ENCODE measurements at places on chromosomes 3 and 15.

DNA sequence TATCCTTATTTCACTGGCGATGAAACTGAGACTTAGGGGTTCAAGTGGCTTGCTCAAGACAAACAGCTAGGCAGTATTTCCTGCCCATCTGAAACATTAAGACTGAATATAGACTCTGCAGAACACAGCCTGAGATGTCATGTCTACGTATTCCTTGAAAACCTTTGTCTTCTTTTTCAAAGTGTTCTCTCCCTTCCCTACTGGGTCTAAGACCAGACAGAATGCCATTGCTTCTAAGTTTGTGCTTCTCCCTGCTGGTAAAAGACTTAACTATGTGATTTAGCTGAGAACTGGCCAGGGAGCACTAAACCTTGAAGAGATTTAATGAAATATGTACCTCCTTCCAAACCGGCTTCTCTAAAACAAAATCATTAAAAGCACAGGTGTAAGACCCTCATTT lies 9.9 kb downstream of the BCL6 start:
- no peak for DNase-seq

- no peak for DNase-seq
Measured at GRCh38 chr15:100090411-100090810, 251.4 kb downstream of the ADAMTS17 start.

DNA sequence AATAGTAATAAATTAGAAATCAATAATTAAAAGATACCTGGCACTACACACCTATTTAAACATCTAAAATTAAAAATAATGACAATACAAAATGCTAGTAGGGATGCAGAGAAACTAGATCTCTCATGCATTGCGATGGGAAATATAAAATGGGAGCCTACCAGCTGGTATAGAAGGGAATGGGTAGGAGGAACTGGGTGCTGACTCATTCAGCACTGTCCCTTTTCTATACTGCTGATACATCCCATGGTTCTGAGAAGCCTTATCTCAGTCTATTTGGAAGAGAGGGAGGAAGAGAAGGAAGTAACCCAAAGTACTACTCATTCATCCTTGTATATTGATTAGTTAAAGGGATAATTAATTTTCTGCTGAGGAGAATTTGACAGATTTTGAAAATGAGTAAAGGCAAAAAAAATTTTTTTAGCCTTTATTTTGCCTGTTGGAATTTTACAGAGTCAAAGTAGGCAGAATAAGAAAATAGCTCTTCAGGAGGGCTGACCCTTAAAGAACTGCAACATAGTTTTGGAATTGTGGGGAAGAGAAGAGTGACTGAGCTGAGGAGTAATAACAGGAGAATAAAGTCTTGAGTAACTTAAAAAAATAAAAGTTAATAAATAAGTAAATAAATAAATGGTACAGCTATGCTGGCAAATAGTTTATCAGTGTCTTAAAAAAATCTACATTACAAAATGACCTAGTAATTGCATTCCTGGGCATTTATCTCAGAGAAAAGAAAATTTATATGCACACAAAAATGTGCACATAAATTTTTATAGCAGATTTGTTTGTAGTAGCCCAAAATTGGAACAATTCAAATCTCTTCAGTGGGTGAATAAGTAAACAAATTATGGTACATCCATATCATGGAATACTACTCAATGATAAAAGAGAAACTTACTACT lies 15.3 kb upstream of the BHLHE40 start:
- no peak for DNase-seq

- no peak for DNase-seq
Measured at GRCh38 chr3:49653621-49654020, 20.5 kb upstream of the APEH start.

DNA sequence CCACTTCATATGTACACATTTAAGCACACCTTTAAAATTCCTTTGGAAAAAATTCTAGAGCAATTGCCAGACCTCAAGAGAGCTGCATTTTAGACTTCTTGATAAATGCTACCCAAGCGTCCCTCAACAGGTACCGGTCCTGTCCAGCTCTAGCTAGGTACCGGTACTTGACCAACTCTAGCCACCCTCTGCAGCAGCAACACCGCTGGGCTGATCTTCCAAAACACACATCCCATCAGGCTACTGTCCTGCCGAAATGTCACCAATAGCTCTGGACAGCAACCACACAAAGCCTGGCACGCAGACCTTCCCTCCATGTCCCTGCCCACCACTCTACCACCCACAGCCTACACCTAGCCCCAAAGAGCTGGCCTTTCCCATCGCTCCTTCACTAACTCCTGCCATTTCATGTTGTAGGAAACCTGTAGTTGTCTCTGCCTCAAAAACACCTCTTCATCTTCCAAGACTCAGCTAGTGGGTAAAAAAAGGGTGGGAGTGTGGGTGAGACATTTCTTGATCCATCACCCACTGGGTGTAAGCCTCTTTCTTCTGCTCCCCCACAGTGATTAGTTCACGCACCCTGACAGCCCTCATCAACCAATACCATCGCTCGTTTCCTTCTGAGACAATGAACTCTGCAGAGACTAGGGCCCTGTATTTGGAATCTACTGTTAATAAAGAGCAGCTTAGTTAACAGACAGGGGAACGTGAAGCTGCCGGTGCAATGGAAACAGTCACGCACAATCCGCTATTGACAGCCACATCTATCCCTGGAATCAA lies 6.8 kb downstream of the CHSY1 start:
- no peak for DNase-seq

GRCh38 chr3:79368403-79368802 lies 399.4 kb downstream of the ROBO1 start:
- no peak for DNase-seq

DNA sequence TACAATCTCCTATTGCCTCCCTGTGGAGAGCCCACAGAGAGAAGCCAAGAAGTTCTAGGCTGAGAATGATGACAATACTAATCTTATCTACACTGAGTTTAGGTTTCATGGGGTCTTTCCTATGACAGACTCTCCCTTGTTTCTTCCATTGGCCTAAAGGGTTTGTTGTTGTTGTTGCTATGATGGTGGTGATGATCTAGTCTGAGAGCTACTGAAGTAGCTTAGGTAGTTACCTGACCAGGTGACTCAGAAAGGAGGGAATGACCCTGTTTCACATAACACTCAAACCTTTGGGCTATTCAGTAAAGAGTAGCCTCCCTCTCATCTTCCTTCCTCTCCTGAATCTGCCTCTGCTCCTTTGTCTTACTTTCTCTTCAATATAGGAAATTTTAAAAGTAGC lies 170.2 kb downstream of the GMNC start:
- no peak for DNase-seq

DNA sequence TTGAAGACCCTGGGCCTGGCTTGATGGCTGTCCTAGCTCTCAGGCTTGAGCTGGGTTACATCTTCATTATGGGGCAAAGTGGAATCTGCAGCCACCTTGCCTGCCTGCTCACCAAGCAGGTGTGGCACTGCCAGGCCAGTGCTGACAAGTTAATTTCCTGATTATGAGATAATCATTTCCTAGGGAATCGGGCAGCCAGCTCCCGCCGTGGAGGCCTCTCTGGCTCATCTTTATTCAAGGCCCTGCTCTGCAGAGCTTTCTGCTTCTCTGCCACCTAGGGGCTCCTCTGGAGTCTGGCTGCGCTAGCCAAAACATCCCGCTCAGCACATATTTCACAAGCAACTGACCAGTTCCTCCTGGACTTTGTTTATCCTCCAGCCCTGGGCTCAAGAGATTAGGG lies 9.9 kb downstream of the LOXL1 start:
- no peak for DNase-seq

GRCh38 chr15:77731945-77732344 lies 99.2 kb upstream of the LINGO1 start:
- DNase-seq: no peak

- no peak for DNase-seq
Measured at GRCh38 chr15:44763187-44763586, 26.9 kb downstream of the TRIM69 start.

GRCh38 chr3:52518723-52519444 lies 14.8 kb downstream of the NT5DC2 start:
- DNase-seq: no peak

- peak; percentile 62 for DNase-seq
Measured at GRCh38 chr3:153892126-153892525, 229.1 kb upstream of the ARHGEF26 start.

GRCh38 chr3:104673981-104674380 lies 692.7 kb upstream of the ALCAM start:
- peak; percentile 44 for DNase-seq

GRCh38 chr3:193991666-193992424 lies 144.1 kb upstream of the HES1 start:
- DNase-seq: no peak

GRCh38 chr3:59392116-59392515 lies 342.3 kb upstream of the CFAP20DC start:
- no peak for DNase-seq

GRCh38 chr3:179236669-179237301 lies 14.1 kb downstream of the KCNMB3 start:
- no peak for DNase-seq

DNA sequence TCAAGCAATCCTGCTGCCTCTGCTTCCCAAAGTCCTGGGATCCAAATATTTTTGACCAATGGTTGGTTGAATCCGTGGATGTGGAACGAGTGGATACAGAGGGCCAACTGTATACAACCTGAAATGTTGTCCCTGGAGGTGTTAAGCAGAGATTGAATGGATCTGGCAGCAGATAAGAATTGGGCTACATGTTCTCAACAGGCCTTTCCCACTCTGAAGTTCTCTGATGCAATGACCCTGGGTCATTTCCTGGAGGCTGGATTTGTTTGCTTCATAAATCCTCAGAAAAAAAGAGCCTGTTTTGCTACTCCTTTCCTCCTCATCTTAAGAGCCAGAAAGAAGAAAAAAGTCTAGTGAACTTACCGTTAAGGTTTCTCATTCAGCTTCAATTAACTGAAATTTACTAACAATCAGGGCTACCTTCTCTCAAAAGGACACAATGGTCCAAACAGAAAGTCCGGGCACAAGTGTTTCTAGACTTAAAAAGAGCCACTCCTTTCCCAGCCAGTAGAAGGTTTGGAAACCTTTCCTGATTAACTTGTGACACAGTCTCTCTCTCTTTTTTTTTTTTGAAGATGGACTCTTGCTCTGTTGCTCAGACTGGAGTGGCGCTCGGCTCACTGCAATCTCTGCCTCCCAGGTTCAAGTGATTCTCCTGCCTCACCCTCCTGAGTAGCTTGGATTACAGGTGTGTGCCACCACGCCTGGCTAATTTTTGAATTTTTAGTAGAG lies 6.5 kb downstream of the ARHGEF3 start:
- DNase-seq: peak; percentile 27

DNA sequence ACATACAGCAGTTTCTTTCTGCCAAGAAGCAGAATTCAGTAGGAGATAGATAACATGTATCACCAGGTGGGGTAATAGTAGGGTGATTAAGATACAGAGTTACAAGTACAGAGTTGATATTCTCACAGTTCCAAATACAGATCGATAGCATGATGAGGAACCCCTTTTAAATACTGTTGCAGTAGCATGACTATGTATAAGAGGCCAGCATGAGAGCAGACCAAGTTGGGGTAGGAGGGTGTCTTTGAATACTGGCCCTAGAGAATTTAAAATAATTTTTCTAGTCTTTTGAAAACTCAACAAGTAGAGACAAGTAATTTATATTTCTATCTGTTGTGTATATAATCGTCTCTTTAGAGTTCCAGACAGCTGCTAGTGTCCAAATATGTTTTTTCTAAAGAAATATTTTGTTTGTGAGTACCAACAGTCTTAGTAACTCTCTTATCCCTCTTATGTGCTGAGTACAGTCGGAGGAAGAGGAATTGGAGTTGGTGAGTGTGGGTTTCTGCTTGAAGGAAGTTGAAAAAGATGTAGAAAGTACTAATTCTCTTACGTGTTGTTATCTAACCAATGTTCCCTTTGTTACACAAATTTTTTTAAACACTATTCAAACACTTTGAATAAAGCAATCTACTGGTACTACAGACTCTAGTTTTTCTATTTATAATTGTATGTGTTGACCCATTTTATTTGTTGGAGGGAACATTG lies 30.2 kb downstream of the LYSMD4 start:
- DNase-seq: peak; percentile 8

DNA sequence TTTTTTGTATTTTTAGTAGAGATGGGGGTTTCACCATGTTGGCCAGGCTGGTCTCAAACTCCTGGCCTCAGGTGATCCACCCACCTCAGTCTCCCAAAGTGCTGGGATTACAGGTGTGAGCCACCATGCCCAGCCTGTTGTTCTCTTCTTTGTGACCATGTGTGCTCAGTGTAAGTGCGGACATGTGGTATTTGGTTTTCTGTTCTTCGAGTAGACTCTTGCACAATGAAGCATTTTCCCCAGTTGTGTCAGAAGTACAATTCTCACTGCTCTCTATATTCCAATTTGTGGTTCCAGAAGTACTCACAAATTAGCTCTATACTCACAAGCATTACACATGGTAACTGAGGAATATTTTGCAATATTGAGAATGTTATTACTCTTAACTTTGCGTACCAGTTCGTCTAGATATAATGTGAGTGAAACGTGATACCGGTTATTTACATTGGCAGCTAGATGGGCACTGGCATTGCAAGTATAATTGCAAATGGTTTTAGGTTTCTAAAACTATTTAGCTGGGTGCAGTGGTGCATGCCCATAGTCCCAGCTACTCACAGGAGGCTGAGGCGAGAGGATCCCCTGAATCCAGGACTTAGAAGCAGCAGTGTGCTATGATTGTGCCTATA lies 34.2 kb upstream of the MTMR14 start:
- no peak for DNase-seq

DNA sequence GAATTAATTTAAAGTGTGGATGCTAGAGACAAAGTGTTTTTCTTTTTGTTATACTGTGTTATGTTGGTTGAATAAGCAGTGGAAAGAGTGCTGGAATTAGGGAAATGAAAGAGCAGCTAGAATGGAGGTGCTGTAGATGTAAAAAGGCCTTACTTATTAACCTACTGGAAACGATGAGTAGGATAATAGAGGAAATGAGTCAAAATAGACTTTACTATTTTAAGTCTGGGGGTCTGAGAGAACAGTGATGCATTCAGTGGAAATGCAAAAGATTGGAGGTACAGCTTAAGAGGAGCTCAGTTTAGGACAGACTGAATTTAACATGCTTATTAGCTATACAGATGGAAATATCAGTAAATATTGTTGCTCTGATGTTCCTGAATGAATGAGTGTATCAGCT lies 674.0 kb downstream of the OTOL1 start:
- DNase-seq: peak; percentile 17

DNA sequence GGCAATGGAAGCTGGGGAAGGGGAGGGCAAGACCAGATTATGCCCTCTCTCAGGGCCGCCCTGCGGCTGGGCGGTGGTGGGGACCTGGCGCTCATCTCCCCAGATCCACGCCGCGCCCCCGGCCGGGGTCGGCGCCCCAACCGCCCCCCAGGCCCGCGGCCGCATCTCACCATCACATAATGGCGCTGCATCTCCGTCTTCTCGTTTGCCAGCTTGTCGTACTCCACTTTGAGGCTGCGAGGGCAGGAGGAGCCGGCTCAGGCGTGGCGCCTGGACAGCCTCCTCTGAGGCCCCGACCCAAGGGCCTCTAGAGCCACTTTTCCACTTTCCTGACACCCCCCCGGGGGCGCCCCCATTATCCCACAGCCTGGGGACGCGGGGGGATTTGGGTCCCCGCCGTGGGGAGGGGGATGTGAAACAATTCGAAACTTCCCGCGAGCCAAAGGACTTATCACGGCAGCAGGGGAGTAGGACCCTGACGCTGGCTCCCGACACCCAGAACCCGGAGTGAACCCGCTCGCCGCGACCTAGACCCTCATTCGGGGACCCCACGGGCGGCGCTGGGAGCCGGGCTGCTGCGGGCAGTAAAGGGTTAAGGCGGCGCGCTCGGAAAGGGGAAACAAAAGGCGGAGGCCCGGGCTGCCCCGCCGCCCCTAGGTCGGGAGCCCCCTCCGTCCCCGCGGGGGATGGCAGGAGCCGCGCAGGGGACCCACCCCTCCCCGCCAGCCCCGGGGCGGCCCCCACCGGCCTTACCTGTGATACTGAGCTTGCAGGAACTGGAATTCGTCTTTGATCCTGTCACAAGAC lies 2.1 kb downstream of the TLE3 start:
- peak; percentile 14 for DNase-seq

All from fibroblast of skin of abdomen (primary cell).